ENCODE measurements at places on chromosomes 2 and 18.

DNA sequence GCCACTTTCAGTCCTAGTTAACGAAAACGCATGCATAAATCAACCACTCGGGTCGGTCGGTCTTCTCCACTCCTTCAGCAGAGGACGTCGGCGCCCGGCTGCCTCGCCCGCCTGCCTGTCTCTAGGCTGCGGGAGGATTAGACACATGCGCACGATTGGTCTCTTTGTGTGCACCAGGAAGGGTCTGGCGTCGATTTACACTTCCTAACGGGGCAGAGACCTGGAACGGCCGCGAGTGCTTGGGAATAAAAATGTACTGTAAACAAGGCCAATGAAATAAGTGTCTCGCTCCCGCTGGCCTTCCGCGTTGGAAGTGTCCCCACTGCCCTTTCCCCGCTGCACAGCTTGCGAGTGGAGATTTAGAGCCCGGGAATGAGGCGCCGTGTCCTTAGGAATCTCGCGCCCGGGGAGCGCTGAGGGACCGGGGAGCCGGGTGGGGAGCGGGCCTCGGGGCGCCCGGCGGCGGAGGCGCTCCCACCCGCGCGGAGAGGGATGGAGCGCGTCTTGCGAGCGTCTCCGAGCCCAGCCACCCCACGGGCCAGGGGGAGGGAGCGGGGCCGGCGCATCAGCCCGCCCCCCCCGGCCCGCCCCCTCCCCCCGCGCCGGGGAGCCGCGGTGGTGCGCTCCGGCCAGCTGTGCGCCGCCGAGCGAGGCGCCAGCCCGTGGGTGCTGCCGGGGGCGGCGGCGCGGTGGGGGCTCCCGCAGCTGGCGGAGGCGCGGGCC, at the start of gene DOK6:
DOK6 (plus strand) TSS at position 636 of the 723 bp plus-strand sequence.
- no peak for DNase-seq

DNA sequence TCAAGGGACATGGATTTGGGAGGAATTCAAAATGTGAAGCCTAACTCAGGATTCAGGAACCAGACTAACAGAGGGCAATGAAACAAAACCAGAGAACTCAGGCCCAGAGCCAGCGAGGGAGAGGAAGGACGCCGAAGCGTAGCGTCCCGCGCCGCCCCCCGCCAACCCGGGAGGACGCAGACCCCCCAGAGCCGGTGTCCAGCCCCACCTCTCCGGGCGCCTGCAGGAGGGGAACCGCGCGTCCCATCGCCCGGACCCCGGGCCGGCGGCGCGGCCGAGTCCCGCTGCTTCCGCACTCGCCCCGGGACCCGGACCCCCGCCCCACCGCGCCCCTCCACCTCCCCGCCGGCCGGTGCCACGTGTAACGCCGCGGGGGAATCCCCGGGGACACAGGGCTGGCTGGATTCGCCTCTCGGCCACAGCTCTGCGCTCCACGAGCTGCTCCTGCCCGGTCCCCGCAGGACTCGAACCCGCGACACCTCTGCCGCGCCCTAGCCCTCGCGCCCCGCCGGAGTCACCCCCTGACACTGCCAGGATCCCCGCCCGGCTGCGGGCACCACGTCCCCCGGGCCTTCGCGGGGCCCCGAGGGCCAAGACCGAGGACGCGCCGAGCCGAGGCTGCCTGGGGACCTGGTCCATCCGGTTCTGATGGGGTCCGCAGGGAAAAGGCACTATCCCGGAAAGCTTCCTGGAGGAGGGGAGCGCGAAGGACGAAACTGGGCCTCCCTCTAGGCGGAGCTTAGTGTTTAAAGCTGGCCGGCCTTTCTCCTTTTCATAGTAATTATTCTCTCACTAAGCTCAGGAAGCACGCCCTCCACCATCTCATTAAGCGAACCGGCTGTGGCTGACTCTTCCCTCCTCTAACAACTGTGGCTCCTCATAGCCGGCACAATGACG, 40.4 kb upstream of the FAM124B start:
- no peak for DNase-seq

DNA sequence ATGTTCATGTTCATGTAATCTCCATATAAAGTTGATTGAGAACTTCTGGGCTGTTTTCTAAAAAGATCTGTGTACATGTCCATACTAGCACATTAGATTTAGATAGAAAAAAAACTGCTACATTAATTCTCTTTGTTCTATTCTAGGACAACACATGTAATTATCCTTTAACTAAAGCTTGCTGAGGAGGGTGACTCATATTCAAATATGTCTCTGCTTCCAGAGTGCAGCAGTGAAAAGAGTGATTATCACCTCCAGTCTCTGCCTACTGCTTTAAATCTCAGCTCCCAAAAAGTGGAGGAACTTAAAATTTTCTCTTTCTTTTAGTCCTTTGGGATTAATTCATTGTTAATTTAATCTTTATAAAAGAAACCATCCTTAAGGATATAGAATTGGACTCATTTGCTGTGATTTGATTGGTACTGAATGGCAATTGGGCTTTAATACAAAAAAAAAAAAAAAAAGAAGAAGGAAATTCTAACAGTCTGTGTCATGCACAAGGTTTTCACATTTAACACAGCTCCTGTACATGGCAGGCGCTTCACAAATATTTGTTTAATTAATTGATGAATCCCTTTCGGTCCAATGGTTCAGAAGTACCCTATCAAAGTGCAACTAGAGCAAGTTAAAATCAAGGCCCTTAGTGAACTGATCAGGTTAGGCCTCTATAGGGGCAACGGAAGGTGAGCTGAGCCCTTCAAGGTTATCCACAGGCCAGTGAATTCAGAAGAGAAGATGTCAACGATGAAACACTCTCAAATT, 214.0 kb upstream of the KCNJ3 start:
- DNase-seq: no peak

GRCh38 chr2:26302846-26303245, 43.1 kb upstream of the SELENOI start:
- no peak for DNase-seq

All from activated T-cell treated with anti-CD3 and anti-CD28 coated beads for 48 hours (primary cell).